ENCODE measurements at places on chromosomes 3 and 15.

DNA sequence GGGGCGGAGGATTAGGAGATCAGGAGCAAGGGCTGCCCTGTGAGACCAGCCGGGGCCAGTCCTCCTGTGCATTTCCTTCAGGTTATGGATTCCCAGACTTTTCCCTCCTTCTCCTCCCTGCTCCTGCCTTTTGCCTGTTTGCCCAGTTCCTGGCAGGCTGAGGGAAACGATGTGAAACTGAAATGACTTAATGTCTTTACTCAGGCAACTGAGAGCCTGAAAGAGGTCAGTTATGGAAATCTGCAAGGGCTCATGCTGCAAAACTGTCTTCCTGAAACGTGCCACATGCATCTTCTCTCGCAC lies 57.2 kb downstream of the MESD start:
- DNase-seq, result no peak

- no peak for DNase-seq
These were observed 179.3 kb upstream of the CHRM5 start for GRCh38 chr15:33788906-33789540.

DNA sequence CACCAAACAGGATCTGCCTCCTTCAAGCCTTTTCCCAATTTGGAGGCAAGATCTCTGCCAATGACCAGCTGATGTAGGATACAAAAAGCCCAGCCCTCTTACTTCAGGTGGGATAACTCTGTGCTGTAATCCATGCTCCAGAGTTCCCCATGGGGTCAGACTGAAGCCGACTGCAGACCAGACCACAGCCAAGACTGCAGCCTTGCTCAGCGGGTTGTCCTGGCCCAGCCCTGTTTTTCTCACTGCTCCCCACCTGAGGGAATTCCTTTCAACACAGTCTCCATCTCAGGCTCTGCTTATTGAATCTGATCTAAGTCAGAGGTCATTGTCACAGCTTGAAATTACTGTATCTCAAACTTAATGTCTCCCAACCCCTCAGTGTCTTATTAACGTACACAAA lies 207.0 kb downstream of the MYRIP start:
- DNase-seq, result no peak

GRCh38 chr3:186985661-186986364 lies 55.5 kb downstream of the ST6GAL1 start:
- DNase-seq, result no peak

GRCh38 chr3:81744366-81744765 lies 17.1 kb downstream of the GBE1 start:
- peak; percentile 34 for DNase-seq

DNA sequence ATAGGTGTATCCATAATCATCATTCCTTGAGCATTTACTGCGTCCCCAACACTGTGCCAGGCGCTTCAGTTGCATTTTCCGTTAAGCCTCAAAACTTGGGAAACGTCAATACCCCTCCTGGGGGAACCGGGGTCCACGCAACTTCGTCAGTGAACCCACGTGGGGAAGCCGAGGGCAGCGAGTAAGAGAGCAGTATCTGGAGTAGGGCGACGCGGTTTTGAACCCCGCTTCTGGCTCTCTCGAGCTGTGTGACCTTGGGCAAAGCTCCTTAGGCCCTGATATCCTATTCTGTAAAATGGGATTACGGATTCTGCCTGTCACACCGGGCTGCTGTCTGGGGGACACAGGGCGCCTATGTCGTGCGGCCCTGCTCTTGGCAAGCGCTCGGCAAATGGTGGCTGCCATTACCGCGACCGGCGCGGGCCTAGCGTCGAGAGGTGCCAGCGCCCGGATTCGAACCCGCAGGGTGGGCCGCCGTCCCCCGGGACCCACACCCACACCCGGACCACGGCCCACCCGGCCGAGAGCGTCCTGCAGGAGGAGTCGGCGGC lies 590 bp downstream of the POLG start:
- no peak for DNase-seq

DNA sequence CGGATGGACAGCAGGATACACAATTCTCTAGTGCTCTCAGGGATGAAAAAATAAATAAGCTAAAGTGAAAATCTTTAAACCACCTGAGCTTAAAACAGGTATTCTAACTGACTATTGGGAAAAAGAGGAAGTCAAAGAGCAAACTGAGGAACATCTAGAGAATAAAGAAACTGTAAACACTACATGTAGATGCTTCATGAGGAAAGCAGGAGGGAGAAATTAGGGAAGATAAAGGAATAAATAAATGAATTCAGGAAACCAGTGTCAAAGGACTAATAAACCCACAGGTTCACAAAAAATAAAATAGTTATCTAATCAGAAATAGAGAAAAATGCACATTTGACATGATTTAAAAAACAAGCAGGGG lies 525 bp upstream of the MCCC1 start:
- no peak for DNase-seq

DNA sequence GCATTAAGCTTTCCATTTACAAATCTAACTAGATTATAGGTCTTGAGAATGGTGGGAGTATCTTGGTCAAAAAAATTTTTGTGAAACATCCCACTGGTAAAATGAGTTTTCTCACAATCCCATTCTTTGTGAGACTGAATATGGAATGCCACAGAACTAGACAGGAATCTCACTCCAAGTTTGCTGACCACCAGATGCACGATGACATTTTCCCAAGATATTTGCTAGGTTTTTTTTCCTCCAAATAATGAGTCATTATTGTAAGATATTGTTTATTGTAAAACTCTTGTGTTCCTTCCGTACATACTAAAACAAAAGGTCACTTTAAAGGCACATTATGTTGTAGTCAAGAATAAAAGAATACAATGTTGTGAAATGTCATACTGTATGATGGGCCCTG lies 53.9 kb downstream of the COPS2 start:
- DNase-seq, result no peak

DNA sequence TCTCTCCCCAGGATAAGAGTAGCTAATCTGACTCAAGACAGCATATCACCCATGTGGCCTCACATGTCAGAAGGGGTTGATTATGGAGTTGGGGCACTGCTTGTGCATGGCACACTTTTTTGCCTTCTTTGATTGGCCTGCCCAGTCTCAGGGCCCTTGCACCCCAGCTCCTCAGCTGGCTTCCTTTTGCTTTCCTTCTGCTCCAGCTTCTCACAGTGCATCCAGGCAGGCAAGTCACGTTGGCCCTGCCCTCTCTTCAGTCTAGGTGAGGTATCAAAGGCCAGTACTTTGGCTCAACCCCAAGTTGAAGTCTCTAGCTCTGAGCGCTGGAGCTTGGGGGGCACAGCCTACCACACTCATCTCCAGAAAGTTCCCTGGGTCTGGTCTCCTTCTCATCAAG lies 42.2 kb downstream of the NGRN start:
- no peak for DNase-seq

DNA sequence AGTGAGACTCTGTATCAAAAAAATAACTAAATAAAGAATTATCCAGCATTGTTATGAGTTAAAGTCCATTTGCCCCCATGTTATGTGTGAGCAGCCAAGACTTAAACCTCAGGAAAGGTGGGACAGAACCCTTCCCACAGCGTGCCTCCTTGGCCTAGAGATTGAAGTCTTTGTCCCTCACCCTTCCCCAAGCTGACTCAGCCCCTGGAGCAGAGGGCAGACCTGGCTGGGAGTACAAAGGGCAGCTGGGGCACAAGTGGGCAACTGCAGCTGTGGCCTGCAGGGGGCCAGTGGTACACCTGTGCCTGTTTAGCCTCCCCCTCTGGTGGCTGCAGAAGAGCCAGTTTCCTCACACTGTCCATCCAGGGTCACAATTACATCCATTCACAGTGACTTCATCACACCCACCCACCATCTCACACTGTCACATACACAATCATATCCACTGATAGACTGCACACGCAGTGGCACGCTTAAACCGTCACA lies 940 bp upstream of the ACY1 start:
- peak; percentile 61 for DNase-seq

GRCh38 chr3:162489853-162490252 lies 993.2 kb downstream of the OTOL1 start:
- no peak for DNase-seq

DNA sequence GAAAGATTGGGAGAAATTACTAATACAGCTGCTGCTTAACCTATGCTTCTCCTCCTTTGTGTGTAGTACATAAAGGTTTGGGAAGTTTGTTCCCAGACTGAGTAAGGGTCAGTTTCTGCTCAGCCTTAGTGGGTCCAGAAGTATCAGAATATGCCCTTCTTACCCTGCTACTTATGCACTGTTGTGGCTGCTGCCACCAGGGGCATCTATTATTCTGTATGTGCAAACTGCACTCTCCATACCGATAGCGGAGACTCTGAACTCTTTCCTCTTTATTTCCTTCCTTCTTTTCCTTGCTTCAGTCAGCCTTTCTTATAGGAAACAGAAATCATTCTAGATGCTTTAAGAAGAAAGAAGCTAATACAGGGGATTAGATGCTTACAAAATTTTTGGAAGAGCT lies 4.0 kb downstream of the NEDD4 start:
- no peak for DNase-seq

GRCh38 chr3:129315223-129315997 lies 36.7 kb downstream of the HMCES start:
- no peak for DNase-seq

DNA sequence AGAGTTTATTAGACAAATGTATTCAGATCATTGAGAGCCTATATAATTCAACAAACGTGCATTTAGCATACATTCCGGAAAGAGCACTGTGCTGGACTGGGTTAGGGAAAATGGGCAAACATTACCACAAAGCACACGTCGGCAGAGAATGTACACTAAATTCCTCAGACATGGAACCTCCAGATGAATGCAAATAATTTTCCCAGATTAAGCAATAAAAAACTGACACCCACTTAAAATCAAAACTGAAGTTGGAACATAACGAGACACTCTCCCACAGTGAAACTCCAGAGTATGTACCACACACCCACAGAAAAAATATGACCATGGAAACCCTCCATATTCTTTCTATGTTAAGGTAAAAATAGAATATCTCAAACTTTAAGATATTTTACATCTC lies 4.8 kb downstream of the SECISBP2L start:
- DNase-seq, result no peak

GRCh38 chr15:98151096-98151495 lies 190.6 kb downstream of the ARRDC4 start:
- DNase-seq, result no peak

GRCh38 chr3:173275740-173276139 lies 121.8 kb upstream of the NLGN1 start:
- DNase-seq, result no peak

- no peak for DNase-seq
These were observed 210.8 kb downstream of the GAP43 start for GRCh38 chr3:115834068-115834467.

DNA sequence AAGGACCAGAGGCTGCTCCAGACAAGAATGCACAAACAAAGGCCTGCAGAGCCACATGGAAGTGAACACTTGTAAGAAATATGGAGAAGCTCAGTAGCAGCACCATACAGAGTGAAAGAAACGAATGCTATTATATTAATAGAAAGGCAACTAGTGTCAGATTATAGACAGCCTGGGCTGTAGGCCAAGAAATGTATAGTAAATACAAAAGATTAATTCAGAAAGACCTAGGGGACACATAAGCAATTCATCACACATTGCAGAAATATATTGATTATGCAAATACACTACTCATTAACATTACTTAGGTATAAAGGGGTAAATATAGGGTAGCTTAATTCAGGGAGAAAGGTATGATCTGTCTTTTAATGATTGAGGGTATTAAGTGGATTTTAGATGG lies 69.5 kb upstream of the GUCA1C start:
- DNase-seq, result no peak

- no peak for DNase-seq
These were observed 93.0 kb downstream of the CPN2 start for GRCh38 chr3:194257916-194258668.

DNA sequence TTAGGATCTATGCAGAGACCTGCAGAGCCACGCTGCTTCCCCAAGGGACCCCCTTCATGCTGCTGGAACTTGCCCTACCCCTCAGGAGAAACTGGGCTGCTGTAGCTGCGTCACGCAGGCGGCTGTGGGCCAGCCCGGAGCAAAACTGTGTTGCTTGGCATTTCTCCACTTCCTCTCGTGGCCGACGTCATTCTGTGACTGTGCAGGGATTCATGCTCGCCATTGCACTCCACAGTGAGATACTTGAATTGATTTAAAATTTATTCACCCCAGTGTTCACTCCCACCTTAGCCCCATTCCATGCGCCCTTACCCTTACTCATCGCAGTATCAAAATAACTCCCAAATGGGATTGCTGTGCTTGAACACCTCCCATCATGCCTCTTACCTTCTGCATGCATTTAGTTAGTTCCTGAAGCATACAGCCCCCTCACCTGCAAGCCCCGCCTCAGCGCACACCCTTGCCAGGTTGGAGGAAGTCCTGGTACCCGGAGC lies 45.7 kb downstream of the TMEM44 start:
- DNase-seq, result no peak

DNA sequence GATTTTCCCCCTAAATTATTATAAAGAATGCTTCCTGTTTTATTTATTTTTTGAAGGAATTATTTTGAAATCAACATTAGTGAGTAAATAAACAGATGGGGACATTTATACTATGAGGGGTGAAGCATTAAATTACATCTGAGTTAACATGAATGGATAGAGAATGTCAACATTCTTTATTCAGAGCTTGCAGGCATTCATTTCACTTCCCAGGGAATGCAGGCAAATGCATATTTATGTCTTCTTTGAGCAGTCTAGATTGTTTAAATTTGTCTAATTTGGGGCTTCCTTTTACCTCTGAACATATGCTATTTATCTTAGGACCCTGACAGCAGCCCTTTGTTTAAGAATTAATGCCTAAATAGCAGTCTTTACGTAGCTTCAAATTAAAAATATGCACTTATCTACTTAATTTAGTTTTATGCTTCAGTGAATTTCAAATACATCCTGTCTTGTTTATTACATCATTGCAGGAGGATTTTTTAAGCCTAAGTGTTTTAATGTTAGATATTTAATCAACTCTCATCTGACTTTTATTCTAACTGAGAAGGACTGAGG lies 630.5 kb upstream of the LMCD1 start:
- no peak for DNase-seq

- DNase-seq, result no peak
These were observed 185.0 kb upstream of the PRICKLE2 start for GRCh38 chr3:64410226-64410625.

GRCh38 chr3:105747060-105747541 lies 121.7 kb downstream of the CBLB start:
- no peak for DNase-seq

GRCh38 chr3:52912885-52913731 lies 15.8 kb upstream of the STIMATE start:
- no peak for DNase-seq

DNA sequence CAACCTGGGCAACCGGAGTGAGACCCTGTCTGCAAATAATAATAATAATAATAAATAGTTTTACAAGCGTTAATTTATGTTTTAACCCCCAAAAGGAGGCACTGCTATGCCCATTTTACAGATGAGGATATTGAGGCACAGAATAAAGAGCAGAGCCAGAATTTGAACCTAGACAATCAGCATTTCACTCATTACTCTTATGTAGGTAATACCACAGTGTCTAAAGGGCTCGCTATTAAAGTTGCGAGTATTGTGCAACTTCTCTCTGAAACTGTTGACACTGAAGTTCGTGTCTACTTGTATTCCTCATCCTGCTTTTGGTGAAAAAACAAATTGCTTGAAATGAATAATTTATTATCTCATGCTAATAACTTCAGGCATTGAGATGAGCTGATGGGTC lies 2.8 kb downstream of the C2CD4A start:
- no peak for DNase-seq

GRCh38 chr15:70362350-70362749 lies 264.6 kb upstream of the TLE3 start:
- no peak for DNase-seq

- no peak for DNase-seq
These were observed 94.0 kb downstream of the GTPBP8 start for GRCh38 chr3:113084777-113085176.
